Umbilical cord (tissue), 2 donors: ENCODE measurements at places on chromosomes 16 and 17.

DNA sequence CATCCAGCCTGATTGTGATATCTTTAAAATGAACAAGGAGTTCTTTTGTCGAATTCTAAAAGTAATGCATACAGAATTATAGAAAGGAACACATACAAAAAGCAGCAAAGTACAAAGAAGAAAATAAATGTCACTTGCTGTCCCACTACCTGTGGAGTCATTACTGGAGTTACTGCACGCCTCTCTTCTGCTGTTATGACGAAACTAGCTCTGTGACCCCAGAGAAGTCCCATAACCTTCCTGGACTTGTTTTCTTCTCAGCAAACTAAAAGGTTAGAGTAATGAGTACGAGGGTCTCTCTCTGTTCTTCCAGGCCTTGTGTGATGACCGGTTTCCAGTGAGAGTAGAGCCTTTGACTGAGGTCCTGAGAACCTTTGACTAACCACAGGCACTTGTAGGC, 26.9 kb downstream of the BANP start:
- DNase-seq = no peak

DNA sequence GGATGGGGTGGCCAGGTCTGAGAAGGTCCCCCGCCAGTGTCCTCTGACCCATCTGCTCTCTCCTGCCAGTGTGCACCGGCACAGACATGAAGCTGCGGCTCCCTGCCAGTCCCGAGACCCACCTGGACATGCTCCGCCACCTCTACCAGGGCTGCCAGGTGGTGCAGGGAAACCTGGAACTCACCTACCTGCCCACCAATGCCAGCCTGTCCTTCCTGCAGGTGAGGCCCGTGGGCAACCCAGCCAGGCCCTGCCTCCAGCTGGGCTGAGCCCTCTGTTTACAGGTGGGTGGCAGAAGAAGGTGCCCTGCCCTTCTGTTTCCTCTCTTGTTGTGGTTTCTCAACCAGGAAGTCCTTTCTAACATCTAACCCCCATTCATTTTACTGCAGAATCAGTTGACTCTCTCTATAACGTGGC, 7.1 kb downstream of the ERBB2 start:
- no peak for DNase-seq

DNA sequence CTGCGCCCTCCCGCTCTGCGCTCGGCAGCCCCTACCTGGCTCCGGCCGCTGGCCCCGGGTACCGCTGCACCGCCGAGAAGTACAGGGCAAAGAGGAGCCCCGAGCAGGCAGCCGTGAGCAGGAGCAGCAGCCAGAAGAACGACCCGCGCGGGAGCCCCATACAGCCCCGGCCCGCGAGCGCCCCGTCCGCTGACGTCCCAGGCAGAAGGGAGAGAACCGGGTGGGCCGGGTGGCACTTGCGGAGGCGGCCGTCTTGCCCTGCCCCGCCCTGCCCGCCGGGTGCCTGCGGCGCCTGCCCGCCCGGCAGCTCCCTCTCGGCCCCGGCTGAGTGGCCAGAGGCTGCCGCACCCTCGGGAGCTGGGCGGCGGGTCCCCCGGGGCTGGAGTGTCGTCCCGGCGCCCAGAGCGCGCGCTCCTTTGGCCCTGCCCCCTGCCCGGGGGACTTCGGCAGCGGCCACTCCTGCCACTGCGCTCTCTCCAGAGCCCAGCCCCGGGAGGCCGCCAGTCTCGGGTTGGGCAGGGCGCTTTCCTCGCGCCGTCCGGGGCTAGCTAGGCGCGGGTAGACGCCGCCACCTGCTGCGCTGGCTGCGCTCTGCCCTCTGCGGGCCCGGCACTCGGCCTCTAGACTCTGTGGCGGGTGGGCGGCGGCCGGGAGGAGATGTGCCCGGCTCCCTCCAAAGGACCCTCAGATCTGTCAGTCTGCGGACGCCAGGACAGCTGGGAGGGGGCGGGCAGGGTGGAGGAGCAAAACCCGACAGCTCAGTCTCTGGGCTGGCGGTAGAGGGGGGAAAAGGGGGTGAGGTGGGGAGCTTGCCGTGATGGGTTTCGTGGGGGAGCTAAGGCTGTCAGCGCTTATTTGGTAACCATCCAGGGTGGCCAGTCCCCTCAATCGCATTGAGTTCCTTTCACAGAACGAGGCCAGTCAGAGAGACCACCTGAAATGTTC, at the start of gene ST6GALNAC2:
Gene ST6GALNAC2, minus strand, starts transcription at position 212 of the 945 bp plus-strand sequence. Its CDS starts 52 bp downstream, at position 160.
- DNase-seq = peak; percentile 46

- peak; percentile 92 for DNase-seq
These were observed 9.1 kb downstream of the MYH11 start for GRCh38 chr16:15847611-15848175.

GRCh38 chr16:90081606-90081970, 4.5 kb upstream of the PRDM7 start:
- DNase-seq = no peak

DNA sequence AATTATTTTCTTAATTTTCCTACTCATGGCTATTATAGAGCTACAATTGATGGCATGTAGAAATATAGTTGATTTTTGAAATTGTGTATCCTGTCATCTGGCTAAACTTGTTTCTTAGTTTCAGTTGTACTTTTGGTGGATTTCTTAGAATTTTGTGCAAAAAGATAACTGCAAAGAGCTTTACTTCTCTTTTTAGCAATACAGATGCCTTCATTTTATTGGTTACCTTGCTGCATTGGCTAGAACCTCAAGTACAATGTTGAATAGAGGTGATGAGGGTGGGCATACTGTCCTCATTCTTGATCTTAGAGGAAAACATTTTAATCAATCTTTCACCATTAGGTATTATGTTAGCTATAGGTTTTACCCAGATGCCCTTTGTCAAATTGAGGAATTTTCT, 67.9 kb downstream of the METRNL start:
- DNase-seq = no peak

- no peak for DNase-seq
These were observed 61.1 kb downstream of the MRC2 start for GRCh38 chr17:62688398-62689160.

- no peak for DNase-seq
These were observed 9.1 kb upstream of the CRYBA1 start for GRCh38 chr17:29237476-29238132.

DNA sequence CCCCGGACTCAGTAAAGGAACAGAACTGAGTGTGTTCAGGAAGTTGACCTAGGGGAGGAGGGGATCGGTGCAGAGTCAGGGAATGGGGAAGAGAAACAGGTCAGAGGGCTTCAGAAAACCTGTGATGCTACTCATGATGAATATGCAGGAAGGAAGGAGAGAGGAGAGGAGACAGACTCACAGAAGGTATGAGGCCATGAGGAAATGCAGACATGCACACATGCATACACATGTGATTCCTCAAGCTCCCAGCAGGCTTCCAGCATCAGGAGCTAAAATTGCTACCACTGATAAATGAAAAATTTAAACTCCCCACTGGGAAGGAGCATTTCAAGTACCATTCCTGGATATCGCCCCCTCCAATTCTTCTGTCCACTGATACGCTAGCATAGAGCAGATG, 262.6 kb downstream of the SLC39A11 start:
- DNase-seq = no peak

DNA sequence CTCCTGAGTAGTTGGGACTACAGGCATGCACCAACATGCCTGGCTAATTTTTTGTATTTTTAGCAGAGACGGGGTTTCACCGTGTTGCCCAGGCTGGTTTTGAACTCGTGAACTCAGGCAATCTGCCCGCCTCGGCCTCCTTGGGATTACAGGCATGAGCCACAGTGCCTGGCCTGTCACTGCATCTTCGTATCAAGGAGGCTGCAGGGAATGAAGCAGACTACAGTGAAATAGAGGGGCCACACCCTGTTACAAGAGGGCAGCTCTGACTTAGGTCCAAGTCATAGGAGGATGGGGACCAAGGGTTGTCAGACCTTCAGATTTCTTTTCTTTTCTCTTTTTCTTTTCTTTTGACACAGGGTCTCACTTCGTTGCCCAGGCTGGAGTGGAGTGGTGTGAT, 28.7 kb downstream of the FA2H start:
- no peak for DNase-seq

GRCh38 chr16:30700491-30700890, 1.5 kb downstream of the SRCAP start:
- DNase-seq = no peak

- peak; percentile 90 for DNase-seq
These were observed 1.1 kb downstream of the ANKRD11 start for GRCh38 chr16:89489040-89489897.

DNA sequence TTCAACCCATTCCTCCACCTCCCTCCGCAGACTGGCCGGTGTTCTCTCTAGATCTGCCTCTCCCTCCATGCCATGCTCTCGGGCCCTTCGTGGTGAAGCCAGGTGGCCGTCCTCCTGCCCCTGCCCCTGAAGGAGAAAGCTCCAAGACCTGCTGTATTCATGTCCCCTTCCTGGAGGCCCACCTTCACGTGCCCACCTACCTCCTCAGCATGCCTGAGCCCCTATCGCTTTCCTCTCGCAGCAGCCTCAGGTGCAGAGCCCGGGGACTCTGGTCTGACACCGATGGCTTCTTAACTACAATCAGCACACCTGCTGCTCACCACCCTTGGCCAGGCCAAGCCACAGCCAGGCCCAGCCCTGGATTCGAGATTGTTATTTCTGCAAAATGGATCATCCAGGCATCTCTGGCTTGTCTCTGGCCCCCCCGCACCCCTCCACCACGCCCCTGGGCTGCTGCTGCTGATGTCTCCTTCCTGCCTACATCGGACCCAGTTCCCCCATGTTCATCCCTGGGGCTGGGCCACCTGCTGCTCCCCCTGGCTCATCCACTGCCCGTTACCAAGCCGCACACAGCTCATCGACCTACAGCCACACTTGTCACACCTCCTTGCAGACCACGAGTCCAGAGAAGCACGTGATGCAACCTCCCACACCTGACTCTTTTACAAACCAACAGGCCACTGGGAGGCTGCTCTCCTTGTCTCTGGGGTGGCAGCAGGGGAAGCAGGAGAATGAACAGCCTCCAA, 32.5 kb upstream of the TNFRSF13B start:
- no peak for DNase-seq

GRCh38 chr16:3046641-3047386, 453 bp downstream of the MMP25 start:
- no peak for DNase-seq

DNA sequence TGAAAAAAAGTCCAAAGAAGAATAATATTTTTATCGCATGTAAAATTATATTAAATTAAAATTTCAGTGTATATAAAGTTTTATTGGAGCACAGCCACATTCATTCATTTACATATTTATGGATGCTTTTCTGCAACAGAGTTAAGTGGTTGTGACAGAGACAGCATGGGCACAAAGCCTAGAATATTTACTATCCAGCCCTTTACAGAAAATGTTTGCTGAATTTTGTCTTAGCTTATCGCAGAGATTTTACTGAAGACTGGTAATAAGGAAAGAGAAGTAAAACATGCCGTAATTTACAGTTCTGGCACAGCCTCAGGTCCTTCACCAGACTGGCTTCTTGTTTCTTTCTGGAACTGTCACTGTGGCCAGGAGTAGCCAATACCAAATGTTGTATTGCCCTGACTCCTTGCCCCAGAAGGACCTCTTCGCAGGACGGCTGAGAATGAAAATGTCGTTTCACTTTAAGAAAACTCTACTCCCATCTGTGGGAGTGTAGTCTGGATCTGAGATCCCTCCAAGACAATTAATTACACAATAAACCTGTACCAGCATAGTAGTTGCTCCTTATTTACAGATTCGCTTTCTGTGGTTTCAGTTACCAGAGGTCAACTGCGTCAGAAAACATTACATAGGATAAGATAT, 94.9 kb upstream of the GOT2 start:
- DNase-seq = peak; percentile 21

DNA sequence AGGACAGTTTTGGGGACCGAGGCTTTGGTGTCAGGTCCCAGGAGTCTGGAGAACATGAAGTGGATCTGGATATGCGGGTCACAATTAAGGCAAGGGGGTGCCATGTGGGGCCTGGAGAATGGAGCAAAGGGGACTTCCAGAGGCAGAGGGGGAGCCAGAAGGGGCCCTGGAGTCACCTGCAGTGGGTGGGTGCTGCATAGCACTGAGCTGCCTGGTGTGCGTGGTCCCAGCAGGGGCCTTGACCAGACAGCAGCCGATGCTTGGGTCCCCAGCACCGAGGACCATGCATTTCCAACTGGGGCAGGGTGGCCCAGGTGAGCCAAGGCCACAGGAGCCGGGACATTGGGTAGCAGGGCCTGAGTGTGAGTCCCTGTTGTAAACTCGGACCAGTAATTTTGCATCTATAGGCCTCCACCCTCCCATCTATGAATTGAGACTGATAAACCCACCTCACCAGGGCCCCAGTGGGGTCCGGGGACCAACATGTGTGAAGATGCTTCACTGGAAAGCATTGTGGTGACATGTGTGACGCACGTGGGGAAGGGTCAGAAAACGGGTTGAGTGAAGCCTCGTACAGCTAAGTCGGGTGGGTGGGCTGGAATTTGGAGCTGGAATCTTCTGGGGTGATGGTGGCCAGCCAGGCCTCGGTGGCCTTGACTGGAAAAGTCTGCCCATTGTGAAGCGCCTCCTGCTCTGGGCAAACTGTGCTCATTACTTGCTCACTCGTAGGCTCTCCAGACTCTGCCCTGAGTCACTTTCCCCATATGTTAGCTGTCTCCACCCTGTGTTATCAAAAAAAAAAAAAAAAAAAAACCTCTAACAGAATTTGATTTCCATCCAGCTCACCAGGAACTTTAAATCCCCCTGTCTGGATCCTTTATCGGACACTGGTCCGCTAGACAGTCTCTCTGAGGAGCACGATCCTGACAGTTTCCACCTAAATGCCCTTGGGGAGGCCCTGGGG, 90.5 kb upstream of the ZNF469 start:
- DNase-seq = peak; percentile 93

DNA sequence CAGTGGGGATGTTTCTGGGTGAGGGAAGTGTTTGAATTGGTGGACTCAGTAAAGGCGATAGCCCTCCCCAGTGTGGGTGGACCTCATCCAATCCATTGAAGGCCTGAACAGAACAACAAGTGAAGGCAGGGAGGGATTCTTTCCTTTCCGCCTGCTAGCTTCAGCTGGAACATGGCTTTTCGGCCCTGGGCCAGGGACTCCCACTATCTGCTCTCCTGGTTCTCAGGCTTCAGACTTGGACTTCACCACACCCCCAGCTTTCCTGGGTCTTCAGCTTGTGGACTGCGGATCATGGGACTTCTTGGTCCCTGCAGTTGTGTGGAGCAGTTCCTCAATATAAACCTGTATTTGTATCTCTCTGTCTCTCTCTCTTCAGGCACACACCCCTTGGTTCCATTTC, 77.9 kb downstream of the SNX29 start:
- DNase-seq = no peak

DNA sequence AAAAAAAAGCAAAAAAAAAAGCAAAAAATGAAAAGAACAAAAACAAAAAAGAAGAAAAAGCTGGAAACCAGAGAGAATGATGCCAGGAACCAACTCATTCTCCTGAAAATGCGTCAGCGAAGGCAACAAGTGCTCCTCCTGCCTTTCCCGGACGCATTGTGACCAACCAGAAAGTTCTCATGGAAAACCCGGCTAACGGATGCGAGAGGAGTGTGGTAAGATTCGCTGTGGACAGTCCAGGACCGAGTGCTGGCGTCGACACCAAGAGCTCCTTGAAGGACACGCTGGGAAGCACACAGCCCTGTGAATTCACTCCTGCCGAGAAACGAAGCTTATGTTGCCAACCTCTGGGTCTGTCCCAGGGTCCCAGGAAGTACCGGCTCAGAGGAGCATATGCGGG, 43.4 kb downstream of the METRNL start:
- DNase-seq = no peak
